ENCODE measurements at places on chromosomes 2 and 18.

GRCh38 chr18:38321262-38321661 lies 755.7 kb upstream of the CELF4 start:
- no peak for DNase-seq

DNA sequence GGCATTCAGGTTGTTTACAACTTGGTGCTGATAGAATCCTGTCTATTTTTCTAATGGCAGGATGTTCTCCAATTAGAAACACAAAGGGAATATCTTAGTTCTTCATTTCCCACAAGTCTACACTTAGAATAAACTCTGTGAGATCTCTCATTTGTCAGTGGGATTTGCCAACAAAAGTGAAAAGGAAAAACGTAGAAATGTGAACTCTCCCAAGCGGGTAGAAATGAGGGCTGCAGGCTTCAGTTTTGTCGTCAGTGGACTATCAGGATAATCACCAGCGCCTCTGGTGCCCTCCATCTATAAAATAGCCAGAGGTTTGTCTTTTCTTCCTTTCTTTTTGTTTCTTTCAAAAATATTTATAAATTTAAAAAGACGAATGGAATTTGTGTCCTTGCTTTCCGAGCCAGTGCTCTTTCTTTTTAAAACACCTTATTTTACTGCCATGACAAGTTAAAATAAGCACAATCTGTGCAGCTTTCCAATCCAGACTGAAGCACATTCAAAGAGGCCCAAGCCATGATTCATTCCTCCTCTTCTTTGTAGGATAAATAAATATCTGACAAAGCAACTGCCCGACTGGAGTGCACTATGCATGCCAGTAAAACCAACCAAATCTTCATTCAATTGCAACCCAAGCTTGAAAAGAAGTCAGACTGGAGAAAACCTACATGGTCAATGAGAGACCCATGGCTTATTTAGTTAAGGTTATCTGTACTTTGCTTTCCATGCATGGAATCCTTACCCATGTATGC lies 185.8 kb downstream of the ANKRD44 start:
- DNase-seq, result no peak

DNA sequence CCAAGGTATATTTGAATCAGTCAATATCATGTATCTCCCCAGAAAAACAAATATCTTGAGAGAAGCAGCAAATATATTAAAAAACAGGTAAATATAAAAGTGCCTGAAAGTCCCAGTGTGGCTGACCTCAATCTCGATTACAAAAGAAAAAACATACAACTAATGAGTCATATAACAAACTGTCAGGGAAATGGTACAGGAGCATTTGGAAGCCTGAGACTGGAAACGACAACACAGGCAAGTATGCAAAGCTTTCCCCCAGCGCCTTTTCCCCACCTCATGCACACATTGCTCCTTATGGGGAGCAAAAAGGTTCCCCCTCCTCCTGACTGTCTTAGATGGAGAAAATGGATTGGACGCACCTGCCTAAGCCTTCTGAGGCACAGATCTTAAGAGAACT lies 230.7 kb downstream of the TMX3 start:
- no peak for DNase-seq

DNA sequence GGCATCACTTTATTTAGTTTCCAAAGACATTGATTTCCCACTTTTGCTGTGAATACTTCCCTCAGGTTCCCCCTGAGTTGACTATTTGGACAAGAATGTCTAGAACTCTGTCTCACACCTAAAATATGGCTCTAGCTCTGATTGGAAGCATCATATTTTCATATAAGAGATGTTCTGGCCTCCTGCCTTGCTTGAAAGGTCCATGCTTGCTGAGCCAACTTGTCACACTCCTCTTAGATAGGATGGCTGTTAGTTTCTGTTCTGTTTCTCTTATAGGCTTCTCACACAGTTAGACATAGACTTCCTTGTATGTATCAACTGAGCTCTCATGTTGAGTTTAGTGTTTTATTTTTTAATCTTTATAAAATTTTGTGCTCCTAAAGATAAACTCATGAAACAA lies 87.1 kb downstream of the CNTNAP5 start:
- no peak for DNase-seq

GRCh38 chr2:44741507-44741906 lies 200.0 kb upstream of the SIX3 start:
- DNase-seq, result no peak

DNA sequence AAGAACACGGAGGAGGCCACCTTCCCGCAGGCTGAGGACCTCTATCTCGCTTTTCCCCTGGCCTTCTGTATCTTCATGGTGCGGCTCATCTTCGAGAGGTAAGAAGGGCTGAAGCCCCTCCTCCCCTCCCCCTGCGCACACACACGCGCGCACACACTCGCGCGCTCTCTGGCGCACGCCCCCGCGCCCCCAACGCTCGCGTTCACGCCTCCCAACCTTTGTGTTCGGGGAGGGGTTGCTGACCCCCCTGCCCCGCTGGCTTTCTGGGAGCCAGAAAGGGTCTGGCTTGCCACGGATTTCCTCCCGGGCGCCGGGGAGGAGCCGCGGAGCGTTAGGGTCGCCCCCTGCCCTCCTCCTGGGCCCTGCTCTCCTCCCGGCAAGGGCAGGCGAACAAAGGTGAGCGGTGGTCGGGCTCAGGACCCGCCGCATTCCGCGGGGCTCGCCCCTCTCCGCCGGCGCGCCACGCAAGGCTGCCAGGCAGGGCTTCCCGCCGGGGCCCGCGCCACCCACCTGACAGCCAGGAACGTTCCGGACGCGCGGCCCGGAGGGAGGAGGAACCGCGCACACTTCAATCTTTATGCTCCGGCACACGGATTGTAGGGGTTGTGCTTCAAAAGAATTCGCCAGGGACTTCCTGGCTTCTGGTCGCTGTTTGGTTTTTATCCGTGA lies 583 bp downstream of the CERS6 start:
- no peak for DNase-seq

GRCh38 chr2:218876562-218877219 lies 4.0 kb upstream of the WNT10A start:
- DNase-seq, result no peak

- DNase-seq, result no peak
Observed at GRCh38 chr2:16326711-16327300, 338.8 kb downstream of the CYRIA start.

- no peak for DNase-seq
Observed at GRCh38 chr2:183253441-183254130, 129.3 kb downstream of the NUP35 start.

DNA sequence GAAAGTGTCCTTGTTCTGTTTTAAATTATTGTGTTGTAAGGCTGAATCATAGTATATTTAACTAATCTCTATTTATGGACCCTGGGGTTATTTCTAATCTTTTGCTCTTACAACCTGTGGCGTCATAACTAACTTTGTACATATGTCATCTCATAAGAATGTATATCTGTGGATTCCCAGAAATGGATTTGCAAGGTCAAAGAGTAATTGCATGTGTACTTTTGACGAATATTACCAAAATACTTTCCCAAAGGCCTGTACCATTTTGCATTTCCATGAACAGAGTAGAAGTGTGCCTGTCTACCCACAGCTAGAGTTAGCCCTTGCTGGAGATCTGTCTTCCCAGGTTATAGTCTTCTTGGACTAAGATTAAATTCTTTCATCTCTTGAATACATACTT lies 42.8 kb downstream of the SEMA4F start:
- DNase-seq, result no peak

- DNase-seq, result no peak
Observed at GRCh38 chr18:39037925-39038324, 1472.3 kb upstream of the CELF4 start.

DNA sequence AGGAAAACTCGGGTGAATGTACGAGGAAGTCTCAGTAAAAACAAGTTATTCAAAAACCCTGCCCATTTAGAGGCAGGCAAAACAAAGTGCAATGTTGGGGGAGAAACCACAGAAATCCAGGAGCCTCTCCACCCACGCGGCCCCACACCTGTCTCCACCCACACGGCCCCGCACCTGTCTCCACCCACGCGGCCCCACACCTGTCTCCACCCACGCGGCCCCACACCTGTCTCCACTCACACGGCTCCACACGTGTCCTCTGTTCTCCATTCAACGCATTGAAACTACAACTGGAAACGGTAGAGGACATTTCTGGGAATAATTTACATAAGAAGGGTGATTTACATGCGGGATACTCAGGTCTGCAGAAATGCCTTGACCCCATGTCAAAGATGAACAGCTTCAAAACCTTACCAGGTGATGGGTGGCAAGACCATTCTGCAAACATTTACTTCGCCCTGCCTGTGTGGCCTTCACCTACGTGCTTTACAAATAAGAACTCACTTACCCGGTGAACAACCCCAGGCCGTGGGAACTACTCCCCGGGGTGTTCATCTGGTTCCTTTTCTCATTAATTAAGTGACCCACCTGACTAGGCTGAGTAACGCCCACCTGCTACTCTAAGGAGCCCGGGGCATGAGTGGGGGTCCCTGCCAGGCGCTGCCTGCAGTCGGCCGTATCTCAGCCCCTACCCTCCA lies 100.4 kb downstream of the EIPR1 start:
- DNase-seq, result no peak

- DNase-seq, result peak; percentile 65
Observed at GRCh38 chr2:181393472-181393871, 63.7 kb upstream of the ITGA4 start.

DNA sequence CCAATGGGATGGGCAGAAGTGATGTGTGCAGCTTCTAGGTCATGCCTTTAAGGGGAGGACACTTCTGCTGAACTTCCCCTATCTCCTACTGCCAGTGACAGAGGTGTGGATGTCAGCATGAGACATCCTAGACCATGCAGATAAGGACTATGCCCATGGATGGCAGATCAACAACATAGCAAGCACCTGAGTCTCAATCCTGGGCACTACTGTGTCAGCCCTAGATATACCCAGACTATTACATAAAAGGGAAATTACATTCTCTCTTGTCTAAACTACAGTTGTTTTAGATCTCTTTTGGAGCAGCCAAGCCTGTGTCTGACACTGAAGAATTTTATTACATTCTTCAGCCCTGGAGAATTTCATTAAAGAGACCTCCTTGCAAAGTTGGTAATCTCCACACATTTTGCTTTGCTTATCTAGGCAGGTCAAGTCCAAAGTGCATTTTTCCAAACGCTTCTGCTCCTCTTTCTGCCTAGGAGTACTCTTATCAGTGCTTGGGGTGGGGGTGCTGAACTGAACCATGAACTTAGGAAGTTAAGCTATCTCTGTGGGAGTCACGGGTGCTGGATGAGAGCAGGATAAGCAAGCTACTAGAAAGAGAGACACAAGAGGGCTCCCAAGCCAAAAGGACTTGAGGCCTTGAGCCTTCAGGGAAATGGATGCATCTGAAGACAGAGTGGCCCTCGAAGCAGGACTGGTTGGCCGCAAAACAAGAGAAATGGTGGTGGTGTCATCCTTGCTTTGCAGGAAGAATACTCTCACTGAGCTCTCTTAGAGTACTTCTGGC lies 95.2 kb upstream of the SPRED2 start:
- DNase-seq, result no peak

GRCh38 chr2:98702858-98703620 lies 27.9 kb downstream of the MGAT4A start:
- no peak for DNase-seq

DNA sequence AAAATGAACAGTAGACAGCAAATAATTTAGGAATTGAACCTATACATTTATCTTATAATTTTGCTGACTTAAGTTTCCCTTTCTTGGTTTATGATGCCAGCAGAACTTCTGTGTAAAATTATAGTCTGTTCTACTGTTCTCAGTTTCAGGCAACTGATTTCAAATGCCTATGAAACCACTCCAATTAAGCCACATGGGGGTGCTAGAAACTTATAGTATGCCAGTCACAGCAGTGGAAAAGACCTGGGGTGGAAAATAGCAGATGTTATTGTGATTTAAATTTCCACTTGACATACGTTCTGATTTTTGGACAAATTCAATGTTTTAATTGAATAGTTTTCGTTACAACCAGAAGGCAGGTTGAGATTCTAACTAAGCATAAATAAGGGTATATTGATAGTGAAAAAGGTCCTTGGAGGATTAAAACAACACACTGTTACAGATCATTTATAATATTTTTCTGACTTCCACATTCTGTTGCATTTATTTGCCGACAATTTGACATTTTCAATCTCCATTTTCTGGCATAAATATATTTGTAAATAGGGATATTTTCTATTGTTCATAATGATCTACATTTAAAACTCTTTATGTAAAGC lies 61.4 kb downstream of the CPS1 start:
- DNase-seq, result peak; percentile 43

GRCh38 chr2:139142252-139142880 lies 362.2 kb upstream of the NXPH2 start:
- no peak for DNase-seq

DNA sequence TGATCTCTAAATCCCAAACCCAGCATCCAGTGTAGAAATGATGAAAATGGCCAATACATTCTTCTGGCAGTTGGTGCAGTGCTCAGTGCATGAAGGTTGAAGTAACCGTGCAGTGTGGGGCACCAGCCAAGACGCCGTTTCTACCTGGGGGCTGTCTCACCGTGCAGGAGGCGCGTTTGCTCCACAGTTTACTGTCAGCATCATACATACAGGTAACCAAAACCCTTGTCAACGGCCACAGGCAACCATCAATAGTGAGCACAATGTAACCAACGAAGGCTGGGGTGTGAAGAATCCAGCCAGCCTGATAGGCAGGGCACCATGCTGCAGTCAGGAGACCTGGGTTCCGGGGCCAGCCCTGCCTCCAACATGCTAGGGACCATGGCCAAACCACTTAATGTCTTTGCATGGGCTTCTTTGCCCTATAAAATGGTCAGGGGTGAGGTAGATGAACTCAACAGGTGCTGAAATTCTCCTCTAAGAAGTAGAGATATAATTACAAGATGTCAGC lies 127.5 kb upstream of the ID2 start:
- no peak for DNase-seq

- peak; percentile 61 for DNase-seq
Observed at GRCh38 chr2:237673130-237674001, 46.0 kb downstream of the LRRFIP1 start.

DNA sequence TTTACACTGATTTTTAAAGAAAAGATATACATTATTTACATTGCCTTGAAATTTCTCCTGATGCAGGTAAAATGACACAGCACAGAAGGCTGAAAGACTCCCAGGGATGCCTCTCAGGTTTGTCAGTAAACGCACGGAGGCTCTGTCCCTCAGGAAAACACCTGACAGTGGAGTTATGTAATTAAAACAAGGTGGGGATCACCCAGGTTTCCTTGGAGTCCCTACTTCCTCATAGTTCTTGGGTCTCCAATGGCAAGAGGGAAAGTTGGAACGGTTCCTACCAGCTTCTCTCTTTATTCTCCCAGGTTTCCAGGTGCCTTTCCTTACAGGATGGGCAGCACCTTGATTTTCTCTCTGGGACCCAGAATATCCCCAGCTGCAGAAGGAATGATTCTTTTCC lies 654.8 kb downstream of the SLC4A3 start:
- no peak for DNase-seq

GRCh38 chr2:58571181-58571852 lies 330.2 kb upstream of the FANCL start:
- DNase-seq, result no peak

DNA sequence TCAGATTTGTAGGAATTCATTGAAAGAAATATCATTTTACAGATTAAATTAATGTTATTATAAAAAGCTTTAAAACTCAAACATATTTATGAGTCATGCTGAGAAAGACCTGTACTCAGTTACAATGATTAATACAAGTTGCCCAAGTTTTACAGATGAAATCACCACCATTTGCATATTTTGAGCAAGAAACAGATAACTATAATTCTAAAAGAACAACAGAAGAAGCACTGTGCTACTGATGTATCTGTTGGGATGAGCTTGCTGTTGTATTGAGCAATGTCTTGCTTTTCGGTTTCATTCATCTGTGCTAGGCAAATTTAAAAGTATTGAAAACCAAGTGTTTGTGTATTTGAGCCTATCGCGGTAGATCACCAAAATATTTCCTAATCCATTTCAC lies 1589.1 kb upstream of the ZEB2 start:
- DNase-seq, result no peak

- no peak for DNase-seq
Observed at GRCh38 chr2:43165378-43166069, 60.9 kb downstream of the ZFP36L2 start.

Data from NCI-H1436 treated with DMSO at 0.1 percent for 48 hours (cell line).